Femur (tissue), 1 donor: ENCODE measurements at places on chromosomes 5 and 9.

GRCh38 chr9:22622815-22623214 lies 176.2 kb downstream of the DMRTA1 start:
- peak; percentile 16 for DNase-seq

DNA sequence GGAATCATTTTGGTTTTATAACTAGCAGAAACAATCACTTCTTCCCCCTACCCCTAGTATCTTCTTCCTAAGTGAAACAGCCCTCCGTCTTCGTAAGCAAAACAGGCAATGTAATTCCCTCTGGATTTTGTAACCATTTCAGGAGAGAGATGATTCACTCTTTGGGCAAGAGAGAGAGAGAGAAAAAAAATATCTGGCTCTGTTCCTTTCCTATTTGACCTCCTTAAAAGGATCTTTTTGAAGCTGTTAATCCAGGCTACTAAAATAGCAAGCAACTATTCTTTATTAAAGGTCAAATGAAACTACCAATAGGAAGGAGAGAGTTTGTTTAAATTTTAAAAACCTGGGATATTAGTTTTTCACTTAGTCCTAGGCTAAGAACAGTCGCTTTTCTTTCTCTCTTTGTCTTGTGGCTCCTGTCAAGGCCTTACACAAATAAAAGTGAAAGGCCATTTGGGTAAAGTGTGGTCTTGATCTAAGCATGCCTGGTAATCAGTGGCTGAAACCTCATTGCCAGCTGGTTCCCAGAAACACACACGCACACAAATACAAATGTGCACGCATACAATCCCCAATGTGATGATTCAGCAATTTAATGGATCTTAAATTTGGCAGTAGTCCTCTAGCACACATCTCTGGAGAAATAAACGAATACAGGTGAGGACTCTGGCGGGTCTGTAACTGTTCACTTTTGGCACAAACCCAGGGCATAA lies 70.2 kb downstream of the PRUNE2 start:
- peak; percentile 21 for DNase-seq

GRCh38 chr9:122383992-122384461 lies 13.2 kb downstream of the PTGS1 start:
- no peak for DNase-seq

DNA sequence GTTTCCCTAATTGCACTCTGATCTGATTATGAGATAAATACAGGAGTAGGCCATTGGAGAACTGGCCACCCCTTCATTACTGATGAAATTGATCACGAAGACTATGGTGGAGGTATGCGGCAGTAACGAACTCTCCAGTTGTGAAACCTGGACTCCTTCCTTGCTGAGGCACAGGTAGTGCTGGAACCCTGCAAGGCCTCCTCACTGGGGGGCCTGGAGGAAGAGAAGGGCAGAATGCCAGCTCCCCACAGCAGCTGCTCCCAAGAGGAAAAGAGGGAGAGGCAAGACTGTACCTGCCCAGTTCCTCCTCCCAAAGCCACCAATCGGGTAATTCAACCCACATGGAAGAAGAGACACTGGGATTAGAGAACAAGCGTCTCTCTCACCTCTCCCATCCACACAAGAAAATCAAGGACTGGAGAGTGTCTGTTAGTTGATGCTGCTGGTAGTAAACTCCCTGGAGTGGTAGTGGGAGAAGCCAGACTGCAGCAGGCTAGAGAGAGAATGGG lies 19.1 kb upstream of the TRIO start:
- no peak for DNase-seq

- DNase-seq: no peak
These were observed 42.9 kb upstream of the TDRD7 start for GRCh38 chr9:97368964-97369363.

DNA sequence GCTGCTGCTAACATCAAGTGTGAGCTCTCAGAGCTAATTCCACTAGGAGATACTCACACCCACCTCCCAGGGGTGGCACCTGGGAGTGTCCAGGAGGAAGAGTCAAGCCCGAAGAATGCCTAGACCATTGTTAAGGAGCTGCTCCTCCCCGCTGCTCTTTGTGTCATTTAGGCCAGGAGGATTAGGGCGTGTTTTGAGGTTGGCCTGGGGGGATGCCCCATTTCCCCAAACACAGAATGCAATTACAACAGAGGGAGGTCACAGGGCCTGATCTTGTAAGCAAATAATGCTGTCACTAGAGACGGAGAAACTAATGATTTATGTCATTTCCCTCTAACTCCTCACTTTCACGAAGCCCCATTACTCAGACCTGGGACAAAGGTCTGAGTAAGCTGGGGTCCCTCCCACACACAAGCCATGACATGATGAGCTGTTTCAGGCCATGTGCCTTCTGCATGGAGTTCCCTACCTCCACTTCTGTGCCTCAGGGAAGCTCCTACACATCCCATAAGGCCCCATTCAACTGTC lies 312.5 kb downstream of the ACTL7B start:
- no peak for DNase-seq

DNA sequence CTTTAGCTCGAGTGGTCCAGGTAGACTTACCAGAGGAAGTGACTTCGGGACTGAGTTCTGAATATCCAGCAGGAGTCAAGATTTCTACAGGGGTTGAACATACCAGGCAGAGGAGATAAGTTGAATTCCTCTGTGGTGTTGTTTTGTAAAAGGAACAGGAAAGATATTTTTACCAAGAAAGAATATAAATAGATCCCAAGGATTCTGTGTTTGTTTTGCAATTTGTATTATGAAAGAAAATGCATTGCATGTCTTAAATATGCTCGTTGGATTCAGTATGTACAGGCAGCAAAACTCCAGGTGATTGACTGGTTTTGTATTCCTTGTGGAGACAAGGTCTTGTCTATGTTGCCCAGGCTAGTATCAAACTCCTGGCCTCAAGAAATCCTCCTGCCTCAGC lies 197.8 kb downstream of the FRMD3 start:
- DNase-seq: no peak

DNA sequence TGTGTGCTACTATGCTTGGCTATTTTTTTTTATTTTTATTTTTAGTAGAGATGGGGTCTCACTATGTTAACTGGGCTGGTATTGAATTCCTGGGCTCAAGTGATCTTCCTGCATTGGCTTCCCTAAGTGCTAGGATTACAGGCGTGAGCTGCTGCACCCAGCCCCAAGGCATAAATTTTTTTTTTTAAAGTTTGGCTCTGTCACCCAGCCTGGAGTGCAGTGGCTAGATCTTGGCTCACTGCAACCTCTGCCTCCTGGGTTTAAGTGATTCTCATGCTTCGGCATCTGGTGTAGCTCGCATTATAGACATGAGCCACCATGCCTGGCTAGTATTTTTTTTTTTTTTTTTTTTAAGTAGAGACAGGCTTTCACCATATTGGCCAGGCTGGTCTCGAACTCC lies 70.3 kb downstream of the RAB24 start:
- DNase-seq: no peak
